ENCODE measurements at places on chromosomes 7 and 10.

GRCh38 chr10:30598105-30598776, 31.3 kb downstream of the LYZL2 start:
- no peak for DNase-seq

- peak; percentile 74 for DNase-seq
Measured at GRCh38 chr10:14653271-14654161, 121.2 kb downstream of the FAM107B start.

DNA sequence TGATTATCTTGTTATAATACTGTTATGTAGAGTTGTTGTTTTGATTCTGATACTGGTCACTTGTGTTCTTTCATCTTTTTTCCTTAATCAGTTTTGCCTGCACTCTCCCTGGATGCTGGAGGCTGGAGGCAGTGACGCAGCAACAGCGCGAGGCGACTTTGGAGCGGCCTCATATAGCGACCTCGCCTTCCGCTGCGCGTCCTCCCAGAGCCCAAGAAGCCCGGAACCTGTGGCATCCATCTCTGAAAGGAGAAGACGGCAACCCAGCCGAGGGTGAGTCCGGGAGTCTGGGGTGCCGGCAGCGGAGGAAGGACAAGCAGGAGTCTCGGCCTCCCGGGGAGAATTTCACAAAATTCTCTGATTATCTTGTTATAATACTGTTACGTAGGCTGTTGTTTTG, 161.2 kb downstream of the ZNF33B start:
- DNase-seq, result no peak

DNA sequence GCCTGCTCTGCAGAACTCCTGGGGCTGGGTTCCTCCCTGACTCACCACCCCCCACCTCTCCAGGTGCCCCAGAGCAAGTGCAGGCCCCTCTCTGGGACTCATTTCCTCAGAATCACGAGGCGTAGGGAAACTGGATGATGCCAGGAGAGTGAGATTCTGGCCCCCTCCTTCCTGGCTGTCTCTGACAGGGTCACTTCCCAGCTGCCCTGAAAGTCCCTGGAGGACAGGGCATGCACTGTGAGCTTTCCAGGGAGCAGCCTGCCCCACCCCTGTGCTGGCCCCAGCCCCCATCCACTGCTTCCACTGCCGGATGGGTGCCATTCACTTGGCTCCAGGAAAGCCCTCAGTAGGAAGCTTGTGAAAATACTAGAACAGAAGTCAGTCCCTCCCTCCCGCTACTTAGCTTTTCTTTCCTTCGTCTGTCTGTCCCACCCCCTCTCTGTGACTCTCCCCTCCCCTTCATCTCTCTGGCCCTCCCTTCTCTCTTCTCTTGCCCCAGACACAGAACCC, 10.4 kb downstream of the TACR2 start:
- no peak for DNase-seq

GRCh38 chr7:200704-201103, 8.3 kb downstream of the FAM20C start:
- DNase-seq, result no peak

DNA sequence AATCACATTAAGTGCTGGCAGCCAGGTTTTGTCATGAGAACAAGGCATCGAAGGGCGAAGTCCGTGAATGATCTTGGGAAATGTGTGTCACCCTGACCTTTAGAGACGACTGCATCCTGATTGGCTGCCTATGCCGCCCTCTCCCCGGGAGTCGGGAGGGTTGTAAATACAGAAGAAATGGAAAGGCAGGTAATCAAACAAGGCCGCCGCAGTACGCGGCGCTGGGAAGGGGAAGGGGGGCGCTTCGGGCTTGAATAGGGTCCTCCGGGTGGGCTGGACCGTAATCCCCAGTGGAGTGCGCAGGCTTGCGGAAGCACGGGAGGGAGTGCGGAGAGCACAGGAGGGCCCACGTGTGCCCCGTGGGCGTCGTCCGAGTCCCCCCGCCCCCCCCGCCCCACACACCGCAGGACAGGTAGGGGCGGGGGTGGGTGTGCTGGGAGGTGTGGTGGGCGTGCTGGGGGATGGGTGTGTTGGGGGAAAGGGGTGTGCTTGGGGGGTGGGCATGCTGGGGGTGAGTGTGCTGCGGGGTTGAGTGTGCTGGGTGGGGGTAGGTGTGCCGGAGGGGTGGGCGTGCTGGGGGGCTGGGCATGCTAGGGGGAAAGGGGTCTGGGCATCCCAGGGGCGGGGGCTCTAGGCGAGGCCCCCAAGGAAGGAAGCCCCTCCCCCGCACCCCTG, 169.4 kb downstream of the ARHGAP12 start:
- DNase-seq, result peak; percentile 64

GRCh38 chr7:45574416-45574668, 174 bp downstream of the ADCY1 start:
- no peak for DNase-seq

DNA sequence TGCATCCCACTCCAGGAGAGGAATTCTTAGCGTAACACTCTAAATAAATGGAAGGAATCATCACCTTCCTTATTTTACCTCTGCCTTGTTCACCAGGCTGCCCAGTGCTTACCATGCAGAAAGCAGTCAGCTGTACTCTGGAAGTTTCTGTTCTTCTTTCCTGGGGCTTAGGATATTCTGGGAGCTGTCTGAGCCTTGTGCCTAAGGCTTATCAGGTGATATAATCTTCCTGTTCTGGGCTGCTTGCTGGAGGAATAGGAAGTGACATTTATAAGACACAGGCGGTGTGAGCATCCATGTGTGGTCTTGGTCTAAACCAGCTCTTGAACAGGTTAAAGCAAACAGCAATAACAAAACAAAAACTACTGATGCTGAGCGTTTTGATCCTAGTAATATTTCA, 13.5 kb downstream of the KCTD7 start:
- DNase-seq, result no peak

- DNase-seq, result no peak
Measured at GRCh38 chr10:102654566-102654965, 10.3 kb downstream of the TRIM8 start.

GRCh38 chr10:49208996-49209395, 20.8 kb upstream of the TMEM273 start:
- no peak for DNase-seq

Measured in CD4-positive, alpha-beta T cell treated with Interleukin-15 for 4 hours (primary cell).